ENCODE measurements at places on chromosomes 13 and 19.

GRCh38 chr13:30748717-30749116, 13.4 kb downstream of the ALOX5AP start:
- DNase-seq, result no peak

DNA sequence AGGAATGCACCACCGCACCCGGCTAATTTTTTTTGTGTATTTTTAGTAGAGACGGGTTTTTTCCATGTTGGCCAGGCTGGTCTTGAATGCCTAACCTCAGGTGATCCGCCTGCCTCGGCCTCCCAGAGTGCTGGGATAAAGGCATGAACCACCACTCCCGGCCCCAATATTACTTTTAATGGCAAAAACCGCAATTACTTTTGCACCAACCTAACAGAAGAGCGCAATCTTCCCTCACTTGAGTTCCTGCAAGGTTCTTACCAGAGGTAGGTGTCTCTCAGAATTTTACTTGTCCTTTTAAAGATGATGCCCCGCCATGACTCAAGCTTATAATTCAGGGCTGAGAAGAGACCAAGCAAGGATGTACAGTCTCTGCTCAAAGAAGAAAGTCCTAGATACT, 1774.1 kb upstream of the PCDH20 start:
- no peak for DNase-seq

- no peak for DNase-seq
These were observed 196.3 kb upstream of the TMTC4 start for GRCh38 chr13:100870898-100871297.

GRCh38 chr19:35509861-35510625, 3.4 kb downstream of the DMKN start:
- DNase-seq, result peak; percentile 90

- DNase-seq, result no peak
These were observed 46.8 kb downstream of the ARHGEF18 start for GRCh38 chr19:7395360-7396066.

- no peak for DNase-seq
These were observed 407.8 kb downstream of the COG6 start for GRCh38 chr13:40063278-40063698.

- no peak for DNase-seq
These were observed 3.4 kb downstream of the CCNE1 start for GRCh38 chr19:29815231-29815630.

DNA sequence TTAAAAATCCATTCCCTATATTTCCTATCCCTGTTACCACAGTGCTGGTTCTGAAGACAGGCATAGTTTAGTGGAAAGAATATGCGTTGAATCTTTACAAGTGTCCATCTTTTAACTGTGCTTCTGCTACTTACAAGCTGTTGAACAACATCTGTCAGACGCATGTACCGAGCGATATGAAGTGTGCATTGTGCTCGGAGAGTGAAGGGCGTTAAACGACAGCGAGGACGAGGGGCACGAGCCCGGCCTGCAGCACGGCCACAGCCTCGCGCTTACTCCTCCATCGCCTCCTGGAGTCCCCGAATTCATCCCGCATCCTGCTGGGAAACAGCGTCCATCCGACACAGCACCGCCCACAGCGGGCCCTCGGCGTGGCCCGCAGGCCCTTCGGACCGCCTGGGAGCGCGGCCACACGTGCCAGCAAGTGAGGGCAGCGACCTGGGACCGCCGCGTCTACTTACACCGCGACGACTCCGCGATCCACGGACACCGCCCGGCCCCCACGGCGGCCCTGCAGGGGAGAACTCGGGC, 514 bp downstream of the PCID2 start:
- no peak for DNase-seq

- DNase-seq, result no peak
These were observed 2806.7 kb downstream of the PCDH9 start for GRCh38 chr13:64423467-64423866.

DNA sequence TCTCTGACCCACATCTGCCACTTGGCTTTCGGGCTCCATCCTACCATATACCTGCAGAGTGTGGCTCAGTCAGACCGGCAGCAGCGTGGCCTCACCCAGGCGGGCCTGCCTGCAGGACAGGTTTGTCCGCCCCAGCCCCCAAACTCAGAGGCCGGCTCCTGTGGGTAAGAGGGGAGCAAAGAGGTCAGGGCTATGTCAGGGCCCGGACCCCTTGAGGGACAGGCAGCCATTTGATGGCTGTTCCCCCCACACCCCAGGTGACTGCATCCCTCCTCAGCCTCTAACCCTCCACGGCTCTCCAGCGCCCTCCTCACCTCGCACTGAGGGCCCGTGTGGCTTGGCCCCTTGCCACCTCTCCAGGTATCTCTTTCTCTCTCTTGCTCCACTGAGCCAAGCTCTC, 12.3 kb upstream of the ZBTB32 start:
- no peak for DNase-seq

DNA sequence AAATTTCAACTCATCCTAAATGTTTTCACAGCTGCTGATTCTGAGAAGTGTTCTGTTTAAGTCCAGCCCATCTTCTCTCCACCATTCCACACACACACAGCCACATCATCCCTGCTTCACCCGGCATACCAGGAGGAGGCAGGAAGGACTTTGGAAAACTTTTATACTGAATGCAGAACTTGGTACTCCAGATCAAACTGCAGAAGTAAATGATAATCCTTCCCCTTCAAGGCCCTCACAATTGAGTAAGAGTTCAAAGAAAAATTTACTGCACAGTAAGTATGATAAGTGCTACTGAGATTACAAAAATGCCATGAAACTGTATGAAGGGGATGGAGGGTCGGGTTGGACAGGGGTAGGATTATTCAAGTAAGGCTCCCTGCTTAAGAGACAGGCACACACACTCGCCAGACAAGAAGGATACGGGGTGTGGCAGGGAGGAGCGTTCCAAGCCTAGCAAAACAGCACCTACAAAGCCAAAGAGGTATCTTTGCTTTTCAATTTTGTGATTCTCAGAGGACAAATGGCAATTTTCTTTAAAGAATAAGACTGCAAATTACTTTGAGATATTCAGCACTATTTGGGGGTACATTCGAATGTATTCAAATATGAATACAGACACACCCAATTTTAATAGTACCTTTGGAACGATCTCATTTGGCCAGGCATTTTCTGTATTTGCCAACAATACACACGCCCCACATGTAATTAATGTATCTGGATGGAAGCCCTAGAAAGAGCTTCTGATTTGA, 2.5 kb downstream of the USP12 start:
- DNase-seq, result no peak

- no peak for DNase-seq
These were observed 260.5 kb downstream of the RFC3 start for GRCh38 chr13:34078334-34078999.

DNA sequence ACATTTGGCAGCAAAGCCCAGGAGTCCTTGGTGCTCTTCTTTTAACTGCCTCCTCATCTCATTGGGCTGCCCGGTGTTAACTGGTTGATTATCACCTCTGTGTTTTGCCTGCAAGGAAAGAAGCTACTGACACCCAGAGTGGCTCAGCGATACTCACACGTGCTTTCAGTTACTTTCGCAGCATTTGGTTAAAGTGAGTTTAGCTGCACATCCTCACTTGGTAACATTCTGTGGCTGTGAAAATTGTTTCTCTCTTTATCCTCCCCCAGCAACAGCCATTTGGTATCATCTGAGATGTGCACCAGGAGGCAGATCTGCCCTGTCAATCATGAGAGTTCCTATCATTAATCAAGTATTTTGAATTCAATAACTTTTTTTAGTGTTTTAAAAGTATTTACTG, 44.6 kb upstream of the GPR183 start:
- no peak for DNase-seq

GRCh38 chr13:44305917-44306370, 67.7 kb upstream of the SERP2 start:
- DNase-seq, result no peak

DNA sequence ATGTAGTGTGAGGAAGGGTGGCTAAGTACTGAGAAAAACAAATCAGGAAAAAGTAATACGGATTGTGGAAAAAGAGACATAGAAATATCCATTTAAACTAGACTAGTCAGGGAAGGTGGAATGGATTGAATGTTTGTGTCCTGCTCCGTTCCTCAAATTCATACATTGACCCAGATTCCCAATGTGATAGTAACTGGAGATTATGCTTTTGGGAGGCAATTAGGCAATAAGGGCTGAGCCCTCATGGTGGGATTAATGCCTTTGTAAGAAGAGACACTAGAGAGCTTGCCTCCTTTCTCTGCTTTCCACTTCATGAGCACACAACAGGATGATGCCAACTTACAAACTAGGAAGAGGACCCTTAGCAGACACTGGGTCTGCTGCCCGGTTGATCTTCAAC, 765.2 kb upstream of the GPC6 start:
- DNase-seq, result no peak

DNA sequence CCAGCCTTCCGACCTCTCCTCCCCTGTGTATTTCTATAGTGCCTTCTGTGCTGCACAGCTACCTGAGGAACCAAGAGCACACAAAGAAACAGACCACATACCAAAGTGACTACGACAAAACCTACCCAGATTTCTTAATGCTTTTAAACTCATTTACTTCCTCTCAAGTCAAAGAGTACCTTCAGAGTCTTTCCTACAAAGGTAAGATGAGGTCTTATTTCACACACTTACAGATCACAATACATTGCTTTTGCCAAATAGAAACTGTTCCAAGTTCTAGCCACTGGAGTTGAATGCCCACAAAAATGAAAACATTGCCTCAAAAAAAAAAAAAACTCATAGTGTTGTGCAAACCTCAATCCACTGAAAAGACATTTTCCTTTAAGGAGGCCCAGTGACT, 36.4 kb downstream of the TEX26 start:
- DNase-seq, result no peak

- DNase-seq, result no peak
These were observed 3.4 kb downstream of the BSG start for GRCh38 chr19:575527-576506.

GRCh38 chr13:108257248-108257647, 12.3 kb upstream of the TNFSF13B start:
- DNase-seq, result no peak

- DNase-seq, result no peak
These were observed 406.6 kb downstream of the TSHZ3 start for GRCh38 chr19:30942636-30943035.

- no peak for DNase-seq
These were observed 357 bp upstream of the COG6 start for GRCh38 chr13:39655041-39655568.

DNA sequence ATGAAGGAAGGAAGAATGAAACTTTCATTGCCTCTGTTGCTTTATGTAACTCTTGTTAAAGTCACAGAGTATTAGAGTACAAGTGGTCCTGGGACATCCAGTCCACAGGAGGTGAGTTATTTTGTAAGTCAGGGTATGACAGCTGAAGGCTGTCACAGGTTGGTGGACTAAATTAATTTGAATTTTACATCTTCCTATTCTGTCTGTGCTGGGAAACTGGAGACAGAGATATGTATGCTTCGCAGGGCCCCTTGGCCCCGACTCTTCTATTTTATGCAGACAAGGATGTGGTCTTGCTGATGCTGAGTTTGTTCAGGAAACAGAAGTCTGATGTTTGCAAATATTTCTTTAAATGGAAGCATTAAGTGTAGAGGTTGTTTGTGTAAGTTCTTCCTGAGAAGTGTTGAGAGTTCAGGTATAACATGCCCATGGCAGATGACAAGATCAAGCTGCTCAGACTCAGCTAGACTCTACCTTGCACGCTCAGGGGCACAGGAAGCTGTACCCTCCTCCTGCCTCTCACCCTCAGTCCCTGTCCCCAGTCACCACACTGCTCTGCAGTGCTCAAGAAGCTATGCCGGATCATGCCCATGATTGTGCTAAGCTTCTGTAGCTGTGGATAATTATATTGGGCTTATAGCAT, 23.4 kb downstream of the RASL11A start:
- no peak for DNase-seq

- peak; percentile 71 for DNase-seq
These were observed 774 bp downstream of the MAN2B1 start for GRCh38 chr19:12665671-12666264.

GRCh38 chr19:42683917-42684513, 56.3 kb downstream of the PSG3 start:
- DNase-seq, result no peak

GRCh38 chr13:112831196-112831595, 137.8 kb upstream of the MCF2L start:
- DNase-seq, result no peak

DNA sequence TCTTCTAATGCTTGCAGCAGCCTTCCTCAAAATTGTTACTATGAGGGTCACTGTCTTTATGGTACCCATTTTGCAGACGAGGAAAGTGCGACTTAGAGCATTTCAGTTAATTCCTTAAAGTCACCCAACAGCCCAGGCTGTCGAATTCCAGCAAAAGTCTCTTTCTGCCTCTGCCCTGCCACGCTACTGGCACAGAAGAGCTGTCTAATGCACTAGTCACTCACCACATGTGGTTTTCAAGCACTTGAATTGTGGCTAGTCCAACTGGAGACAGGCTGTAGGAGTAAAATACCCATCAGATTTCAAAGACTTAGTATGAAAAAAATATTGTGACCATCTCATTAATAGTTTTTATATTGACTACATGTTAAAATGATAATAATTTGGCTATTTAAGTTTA, 1.7 kb downstream of the FPR1 start:
- no peak for DNase-seq

- DNase-seq, result no peak
These were observed 41.9 kb downstream of the GPC6 start for GRCh38 chr13:93268327-93269028.

DNA sequence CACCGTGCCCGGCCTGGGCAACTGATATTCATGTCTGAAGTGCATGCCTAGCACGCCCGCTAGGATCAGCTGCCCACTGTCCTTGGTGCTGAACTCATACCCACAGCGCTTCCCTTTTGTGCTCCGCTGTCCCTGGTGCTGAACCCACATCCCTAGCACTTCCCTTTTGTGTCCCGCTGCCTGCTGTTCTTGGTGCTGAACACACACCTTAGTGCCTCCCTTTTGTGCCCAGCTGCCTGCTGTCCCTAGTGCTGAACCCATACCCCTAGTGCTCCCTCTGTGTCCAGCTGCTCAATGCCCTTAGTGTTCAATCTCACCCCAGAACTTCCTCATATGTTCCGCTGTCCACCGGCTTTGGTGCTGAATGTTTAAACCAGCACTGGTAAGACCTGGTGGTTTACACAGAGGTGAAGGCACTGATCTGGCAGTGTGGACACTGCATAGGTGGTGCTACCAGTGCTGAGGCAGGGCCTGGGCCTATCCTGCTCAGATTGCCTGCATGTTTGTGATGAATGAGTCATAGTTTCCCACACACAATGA, 26.3 kb upstream of the SIGLEC11 start:
- peak; percentile 86 for DNase-seq

DNA sequence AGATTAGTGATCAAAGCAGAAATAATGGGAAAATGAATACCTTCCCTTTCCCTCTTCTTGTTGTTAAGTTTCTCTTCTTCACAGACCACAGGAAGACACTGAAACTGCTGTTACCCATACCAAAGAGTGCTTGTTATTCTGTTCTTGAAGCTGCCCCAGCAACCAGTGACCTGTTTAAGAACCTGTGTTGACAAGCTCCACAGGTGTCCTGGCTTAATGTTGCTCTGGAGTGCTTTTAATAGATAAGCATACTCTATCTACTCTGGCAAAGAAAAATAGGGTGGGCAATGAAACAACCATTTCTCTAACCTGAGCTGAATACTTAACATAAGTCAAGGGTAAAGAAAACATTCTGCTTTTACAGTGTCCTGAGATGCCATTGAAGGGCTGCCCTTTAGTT, 506.7 kb upstream of the GPC6 start:
- DNase-seq, result no peak

All from activated effector memory CD4-positive, alpha-beta T cell treated with anti-CD3 and anti-CD28 coated beads, Interleukin-2, amount 50 U/mL, for 16 hours (primary cell).